Osteoblast (primary cell): ENCODE measurements at places on chromosomes 6 and 20. TPM values are rescaled to one million over a fixed set of nuclear protein-coding genes. Genes with fewer than 3 reads are reported as not detected.

DNA sequence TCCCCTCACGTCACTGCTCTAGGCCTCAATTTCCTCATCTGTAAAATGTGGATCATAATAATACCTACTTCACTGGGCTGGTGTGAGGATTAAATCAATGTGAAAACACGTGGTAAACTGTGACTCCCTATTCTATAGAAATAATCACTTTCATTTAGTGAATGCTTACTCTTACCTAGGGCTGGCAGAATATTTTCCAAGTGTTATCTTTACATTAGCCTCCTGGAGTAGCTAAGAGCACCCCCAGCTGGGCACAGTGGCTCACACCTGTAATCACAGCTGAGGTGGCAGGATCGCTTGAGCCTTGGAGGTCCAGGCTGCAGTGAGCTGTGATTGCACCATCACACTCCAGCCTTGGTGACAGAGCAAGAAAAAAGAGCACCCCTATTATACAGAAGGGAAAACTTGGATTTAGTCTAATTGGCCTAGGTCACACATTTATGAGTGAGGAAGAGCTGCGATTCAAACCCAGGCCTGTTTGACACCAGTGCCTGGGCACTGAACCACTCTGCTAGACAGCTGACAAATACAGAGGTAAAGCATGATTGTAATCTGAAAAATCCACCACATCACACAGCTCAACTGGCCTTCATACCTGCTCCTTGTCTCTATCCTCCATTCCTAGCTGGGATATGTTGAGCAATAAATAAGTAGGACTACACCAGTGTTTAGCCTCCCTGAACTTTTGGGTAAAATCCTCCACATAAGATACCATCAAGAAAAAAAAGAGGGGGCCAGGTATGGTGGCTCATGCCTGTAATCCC is 1.4 kb upstream of the SNTA1 start:
- H3K4me1 ChIP-seq, result peaks cover 6% of the 10 kb centered on the region
- H3K27me3 ChIP-seq, result no peaks in the 10 kb centered on the region
- no peaks in the 10 kb centered on the region for H3K36me3 ChIP-seq

- no peaks in the 10 kb centered on the region for H3K4me1 ChIP-seq
- no peaks in the 10 kb centered on the region for H3K36me3 ChIP-seq
- H3K4me3 ChIP-seq, result no peak overlapping the region
Observed at GRCh38 chr20:60266177-60266823, 308.1 kb downstream of the CDH26 start.

Gene C6orf118
- total RNA-seq, result not detected in 2 replicates

Gene PSMF1
- 48.0 and 61.2 TPM in 2 replicates for total RNA-seq
